Activated T-helper 17 cell treated with anti-CD3 and anti-CD28 coated beads, Interleukin-2, amount 50 U/mL, for 72 hours (primary cell): ENCODE measurements at places on chromosomes 13 and 19. TPM values are rescaled to one million over a fixed set of nuclear protein-coding genes. Genes with fewer than 3 reads are reported as not detected.

Gene KLK3
- not detected for total RNA-seq

Gene CRX
- 0.16 TPM for total RNA-seq

GRCh38 chr19:8578642-8579265 is 1.5 kb upstream of the MYO1F start:
- ATAC-seq, result peak; percentile 22

- ATAC-seq, result no peak
These were observed 9.3 kb downstream of the SLC7A10 start for GRCh38 chr19:33216198-33216830.

DNA sequence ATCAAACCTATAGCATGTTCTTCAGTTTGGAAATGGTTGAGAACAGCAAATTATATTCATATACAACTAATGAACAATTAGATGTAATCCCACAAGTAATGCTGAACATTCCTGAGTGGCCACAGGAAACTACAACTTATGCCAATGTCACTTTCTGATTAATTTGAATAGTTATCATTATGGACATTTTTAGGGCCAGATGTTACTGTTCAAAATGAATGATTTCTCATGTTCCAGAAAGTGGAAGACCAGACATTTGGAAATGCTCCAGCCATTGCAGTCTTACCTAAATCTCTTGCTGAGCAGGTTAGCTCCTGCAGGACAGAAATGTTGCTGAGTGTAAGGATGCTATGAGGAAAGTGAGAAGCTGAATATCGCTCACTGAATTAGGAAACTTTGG is 819.8 kb downstream of the PCDH9 start:
- ATAC-seq, result no peak

GRCh38 chr19:49643466-49643865 is 1.5 kb downstream of the SCAF1 start:
- no peak for ATAC-seq

GRCh38 chr19:9956956-9957355 is 20.6 kb upstream of the OLFM2 start:
- ATAC-seq, result no peak

- no peak for ATAC-seq
These were observed 43.9 kb downstream of the SLC10A2 start for GRCh38 chr13:103022336-103022735.

Gene KLK12
- not detected for total RNA-seq
